ENCODE measurements at places on chromosomes 1 and 21. TPM values are rescaled to one million over a fixed set of nuclear protein-coding genes. Genes with fewer than 3 reads are reported as not detected.

Gene ATF3
- total RNA-seq, result 1.9 TPM

Gene ILDR2
- total RNA-seq, result 30.4 TPM

Gene PTPN22
- 0.63 TPM for total RNA-seq

Gene LRRC71
- total RNA-seq, result not detected

Gene UQCRHL
- 1.9 TPM for total RNA-seq

Gene CADM3
- 148 TPM for total RNA-seq

Gene CD55
- total RNA-seq, result 4.7 TPM

Gene SPRR1A
- total RNA-seq, result not detected

Gene CRYZL1
- total RNA-seq, result 92.3 TPM

Gene OR2T29
- not detected for total RNA-seq

All from parietal lobe (tissue), 2 donors.